ENCODE measurements at places on chromosomes 4 and X.

DNA sequence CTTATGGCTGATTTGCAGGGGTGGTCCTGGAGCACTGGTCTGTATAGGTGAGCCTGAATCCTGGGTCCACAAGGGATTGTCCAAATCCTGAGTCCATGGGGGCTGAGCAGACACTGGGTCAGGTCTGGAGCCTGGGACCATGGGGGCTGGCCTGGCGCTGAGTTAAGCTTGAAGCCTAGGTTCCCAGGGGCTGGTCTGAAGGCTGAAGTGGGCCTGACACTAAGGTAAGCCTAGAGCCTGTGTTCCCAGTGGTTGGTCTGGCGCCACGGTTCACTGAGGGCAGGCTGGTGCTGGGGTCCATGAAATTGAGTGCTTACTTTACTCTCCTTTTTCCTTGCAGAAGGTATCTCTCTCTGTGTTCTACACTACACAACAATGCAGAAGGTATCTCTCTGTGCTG lies 155.8 kb downstream of the RBM46 start:
- DNase-seq = no peak

DNA sequence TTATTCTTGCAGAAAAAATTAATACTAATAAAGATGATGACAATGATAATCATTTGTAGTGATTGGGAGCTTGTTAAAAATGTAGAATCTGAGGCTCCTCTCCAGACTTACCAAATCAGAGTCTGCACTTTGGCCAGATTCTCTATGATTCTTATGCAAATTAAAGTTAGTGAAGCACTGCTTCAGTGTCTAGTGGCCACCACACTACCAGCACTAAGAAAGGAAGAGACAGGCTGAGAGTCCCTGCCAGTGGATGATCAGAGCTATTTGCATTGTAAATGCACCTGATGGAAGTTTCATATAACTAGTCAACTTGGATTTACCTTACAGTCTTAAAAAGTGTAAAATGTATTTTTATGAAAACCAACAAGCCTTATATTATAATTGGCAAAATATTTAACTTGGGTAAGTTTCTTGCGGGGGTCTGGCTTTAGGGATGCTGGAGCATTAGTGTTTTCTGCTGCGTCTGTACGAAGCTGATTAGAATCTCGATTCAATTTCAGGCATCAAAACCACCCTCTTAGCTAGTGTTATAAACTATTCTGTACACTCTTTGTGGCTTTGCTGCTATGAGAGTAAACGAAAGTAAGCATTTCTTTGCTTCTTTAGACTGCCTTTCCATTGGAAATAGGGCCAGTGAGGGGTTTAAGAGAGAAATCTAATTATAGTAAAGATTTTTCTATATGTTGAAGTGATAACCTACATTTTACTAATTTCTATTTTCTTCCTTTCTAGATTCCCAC lies 114.1 kb downstream of the TLL1 start:
- DNase-seq = no peak

DNA sequence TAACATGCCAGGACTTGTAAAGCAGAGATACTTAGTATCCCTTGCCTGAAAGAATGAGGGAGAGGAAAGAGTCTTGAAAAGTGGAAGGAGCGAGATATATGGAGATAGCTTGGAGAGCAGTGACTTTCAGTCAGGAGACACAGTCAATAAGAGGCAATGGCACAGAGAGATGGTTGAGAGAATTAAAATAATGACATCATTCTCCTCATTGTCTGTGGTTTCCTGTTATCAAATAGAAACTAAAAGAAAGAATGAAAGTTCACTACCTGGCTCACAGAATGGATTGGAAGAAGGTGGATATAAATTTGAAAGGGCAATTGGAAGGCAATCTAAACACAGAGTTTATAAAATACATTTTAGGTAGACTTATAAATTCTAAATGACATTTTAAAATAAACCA lies 760.2 kb upstream of the AADAT start:
- DNase-seq = no peak

- DNase-seq = no peak
Measured at GRCh38 chr4:150960818-150961217, 54.3 kb downstream of the LRBA start.

DNA sequence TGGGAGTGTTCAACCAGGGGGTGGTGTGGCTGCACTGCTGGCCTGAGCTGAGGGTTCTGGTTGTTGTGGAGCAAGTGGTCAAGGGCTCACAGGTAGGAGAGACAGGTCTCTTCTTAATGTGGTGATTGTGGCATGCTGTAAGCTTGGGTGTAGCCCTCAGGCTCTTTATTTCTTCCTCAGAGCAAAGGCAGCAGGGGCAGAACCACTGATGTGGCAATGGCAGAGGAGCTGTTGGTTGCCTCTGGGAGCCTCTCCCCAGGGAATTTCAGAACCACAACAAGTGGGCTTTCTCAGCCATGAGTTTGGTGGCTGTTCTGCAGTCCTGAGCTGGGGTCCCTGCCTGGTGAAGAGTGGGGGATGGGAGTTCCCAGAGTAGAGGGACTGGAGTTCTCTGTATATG lies 1017.2 kb downstream of the SH3BGRL start:
- DNase-seq = no peak
